Left lung (tissue), 14 donors: ENCODE measurements at places on chromosomes 6 and 20.

DNA sequence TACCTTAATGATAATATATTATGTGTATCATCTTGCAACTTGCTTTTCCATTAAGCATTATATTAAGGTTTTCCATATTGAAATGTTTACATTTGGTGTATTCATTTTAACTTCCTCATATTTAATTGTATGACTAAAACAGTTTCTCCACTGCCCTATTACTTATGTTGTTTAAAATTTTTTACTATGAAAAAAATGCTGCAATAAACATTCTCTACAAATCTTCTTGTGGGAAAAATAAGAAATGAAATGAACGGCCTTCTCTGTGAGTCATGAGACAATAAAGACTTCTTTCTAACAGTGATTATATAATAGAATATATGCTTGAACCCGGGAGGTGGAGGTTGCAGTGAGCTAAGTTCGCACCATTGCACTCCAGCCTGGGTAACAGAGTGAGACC lies 25.5 kb downstream of the FASTKD5 start:
- no peak for DNase-seq

DNA sequence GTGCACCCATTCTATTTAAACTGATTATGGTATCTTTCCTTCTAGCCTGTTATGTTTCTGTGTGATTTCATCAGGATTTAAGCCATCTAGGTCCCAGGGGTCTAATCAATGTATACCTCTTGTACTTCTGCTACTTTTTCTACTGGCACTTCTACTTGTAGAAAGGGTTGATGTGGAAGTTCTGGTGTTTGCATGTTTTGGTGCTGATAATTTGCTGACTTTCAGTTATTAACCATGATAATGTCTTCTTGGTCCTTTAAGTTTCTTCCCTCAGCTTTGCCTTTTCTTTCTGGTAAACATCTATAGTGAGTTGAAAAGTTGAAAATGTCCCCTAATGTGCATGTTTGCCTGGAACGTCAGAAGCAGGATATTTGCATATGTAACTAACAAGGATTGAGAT lies 390.6 kb upstream of the MAP3K7 start:
- no peak for DNase-seq

- no peak for DNase-seq
These were observed 119.7 kb upstream of the PRDM1 start for GRCh38 chr6:105966481-105966880.

GRCh38 chr20:41408986-41409385 lies 42.4 kb upstream of the EMILIN3 start:
- no peak for DNase-seq

DNA sequence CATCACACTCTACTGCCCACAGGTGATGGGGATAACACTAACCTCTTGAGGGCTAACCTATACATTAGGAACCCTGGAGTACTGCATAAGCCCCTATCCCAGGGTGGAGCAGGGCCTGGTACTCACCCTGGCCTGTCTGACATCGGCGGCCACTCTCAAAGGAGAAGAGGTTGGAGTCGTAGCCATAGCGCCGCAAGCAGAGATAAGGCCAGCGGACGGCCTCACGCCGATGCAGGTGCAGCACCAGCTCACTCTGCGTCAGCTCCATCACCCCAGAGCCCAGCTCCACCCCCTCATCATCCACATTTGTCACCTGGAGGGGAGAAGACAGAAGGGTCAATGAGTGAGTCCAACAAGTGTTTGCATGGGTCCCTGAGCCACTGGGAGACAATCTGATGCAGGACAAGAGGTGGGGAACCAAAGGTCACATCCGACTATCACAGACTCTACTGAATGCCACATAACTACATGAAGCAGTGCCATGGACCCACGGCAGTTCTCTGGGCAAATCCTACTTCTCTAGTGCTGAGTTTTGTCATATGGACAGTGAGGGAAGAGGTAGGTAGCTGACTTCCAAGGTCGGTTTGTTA lies 4.3 kb downstream of the FRS3 start:
- no peak for DNase-seq

GRCh38 chr6:107386340-107386739 lies 73.0 kb downstream of the PDSS2 start:
- no peak for DNase-seq

DNA sequence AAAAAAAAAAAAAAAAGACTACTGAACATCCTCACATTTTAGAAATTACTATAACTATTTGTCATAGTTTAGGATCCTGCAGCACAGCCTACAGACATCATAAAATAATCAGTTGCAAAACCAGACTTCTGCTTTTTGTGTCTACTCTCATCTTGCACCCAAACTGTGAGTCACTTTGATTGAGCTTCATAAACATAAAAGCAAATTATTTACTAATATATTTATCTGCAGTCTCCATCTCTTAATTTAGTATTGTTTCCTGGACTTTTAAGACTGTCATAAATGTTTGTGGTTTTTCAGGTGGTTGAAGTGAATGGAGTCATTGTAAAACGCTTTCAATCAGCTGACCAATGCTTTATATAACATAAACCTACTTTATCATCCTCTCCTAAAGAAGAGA lies 14.8 kb upstream of the CALHM6 start:
- no peak for DNase-seq
